Stimulated activated CD4-positive, alpha-beta T cell treated with anti-CD3 and anti-CD28 coated beads, Interleukin-1b, Interleukin-23, amount 100 ng/mL, for 24 hours (primary cell): ENCODE measurements at places on chromosomes 12 and 14.

- no peak for DNase-seq
These were observed 3.6 kb upstream of the ARID2 start for GRCh38 chr12:45725631-45726602.

GRCh38 chr12:101935890-101936746, 58.7 kb downstream of the DRAM1 start:
- no peak for DNase-seq

DNA sequence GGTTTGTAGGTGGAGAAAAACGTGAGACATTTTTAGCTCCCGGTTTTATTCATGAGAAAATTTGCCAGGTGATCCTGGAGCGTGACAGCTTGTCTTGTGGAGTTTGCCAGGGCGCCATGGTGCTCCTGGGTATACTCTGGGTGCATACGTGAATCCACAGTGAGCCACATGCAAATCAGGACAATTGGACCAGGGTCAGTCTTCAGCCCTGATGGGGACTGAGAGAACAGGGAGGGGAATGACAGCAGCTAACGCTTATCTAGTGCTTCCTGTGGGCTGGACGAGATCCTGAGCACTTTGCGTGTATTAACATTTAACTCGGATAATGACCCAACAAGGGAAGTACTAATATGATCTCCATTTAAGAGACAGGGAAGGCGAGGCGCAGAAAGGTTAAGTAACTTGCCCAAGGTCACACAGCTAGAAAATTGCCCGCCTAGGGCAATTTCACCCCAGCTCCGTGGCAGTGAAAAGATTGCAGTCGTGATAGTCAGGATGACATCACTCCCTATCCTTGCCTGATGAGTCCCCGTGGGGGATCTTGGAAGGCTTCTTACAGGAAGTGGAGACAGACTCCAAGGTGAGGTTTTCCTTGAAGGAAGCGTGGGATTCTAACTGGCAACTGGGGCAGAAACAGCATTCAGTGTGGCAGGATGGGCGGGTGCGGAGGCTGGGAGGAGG, 118.4 kb upstream of the NCOR2 start:
- no peak for DNase-seq

DNA sequence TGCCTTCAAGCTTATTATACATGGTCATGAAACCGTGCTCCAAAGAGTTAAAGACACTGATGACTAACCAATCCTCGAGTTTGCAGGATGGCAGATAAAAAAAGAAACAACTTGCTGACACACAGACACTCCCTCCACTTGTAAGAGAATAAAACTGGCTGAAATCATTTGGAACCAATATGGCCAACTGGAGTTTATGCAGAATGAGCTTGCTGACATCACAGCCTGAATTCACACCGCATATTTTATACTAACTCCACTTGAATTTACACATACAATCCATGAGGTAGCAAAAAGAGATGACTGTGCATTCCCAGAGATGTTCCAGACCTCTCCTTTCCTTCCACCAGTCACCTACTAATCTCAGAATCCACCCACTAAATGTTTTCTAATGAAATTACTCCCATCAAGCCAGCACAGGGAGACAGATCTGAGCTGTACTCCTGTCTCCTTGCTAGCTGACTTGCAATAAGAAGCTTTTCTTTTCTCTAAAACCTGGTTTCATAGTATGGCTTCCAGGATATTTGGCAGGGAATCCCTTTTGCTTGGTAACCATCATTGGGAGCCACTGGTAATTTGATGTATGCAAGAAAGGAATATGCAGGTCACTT, 15.8 kb upstream of the PTPRR start:
- no peak for DNase-seq

DNA sequence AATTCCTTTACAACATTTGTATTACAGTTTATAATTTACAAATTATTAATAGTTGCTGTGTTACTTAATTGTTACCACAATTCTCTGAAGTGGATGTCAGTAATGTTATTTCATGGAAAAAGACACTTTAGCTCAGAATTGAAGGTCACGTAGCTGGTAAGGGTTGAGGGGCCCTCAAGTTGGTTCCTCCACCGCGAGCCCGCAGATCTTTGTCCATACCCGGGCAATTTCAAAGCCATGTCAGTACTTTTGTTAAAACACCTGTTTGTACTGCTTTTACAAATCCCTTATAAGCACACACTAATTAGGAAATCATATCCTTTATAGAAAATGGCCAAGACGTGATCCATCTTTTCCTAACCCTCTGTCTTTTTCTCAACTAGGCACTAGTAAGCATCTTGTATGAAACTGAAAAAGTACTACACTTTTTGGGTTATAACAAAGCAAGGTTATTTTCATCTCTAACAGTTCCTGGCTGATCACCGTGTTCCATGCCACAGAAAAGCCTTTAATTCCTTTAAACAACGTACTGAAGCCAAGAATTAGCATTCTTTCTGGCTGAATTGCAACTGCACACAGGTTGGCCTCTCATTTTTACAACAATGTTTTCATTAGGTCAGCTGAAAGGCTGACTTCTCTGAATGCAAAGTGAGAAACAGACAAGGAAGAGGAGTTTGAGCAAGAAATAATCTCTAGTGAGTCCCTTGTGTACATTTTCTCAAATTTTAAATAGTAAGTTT, 76.1 kb downstream of the CNTN1 start:
- no peak for DNase-seq
